Vagina (tissue), 2 donors: ENCODE measurements at places on chromosomes 11 and 22.

GRCh38 chr11:128201801-128202200, 385.6 kb downstream of the ETS1 start:
- DNase-seq: no peak

DNA sequence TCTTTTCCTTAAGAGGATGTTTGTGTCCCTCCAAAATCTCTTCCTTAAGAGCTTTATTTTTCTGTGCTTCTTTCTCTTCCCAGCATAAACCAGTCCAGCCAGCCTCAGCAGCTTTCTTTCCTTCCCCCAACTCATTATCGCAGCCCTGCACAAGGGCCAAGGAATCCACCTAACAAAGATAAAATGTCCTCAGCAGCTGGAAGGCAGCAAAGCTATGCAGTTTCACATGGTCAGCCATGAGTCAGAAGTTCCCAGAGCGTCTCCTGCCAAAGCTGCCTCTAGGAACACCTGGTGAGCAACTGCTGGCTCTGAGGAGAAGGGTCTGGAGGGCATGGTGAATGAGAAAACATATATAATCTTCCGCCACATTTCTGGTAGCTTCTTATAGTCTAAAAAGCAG, 45.3 kb upstream of the HMGXB4 start:
- no peak for DNase-seq

GRCh38 chr11:66061268-66061667, 8.8 kb upstream of the PACS1 start:
- DNase-seq: no peak

- no peak for DNase-seq
Measured at GRCh38 chr11:68206211-68206610, 6.9 kb downstream of the KMT5B start.

DNA sequence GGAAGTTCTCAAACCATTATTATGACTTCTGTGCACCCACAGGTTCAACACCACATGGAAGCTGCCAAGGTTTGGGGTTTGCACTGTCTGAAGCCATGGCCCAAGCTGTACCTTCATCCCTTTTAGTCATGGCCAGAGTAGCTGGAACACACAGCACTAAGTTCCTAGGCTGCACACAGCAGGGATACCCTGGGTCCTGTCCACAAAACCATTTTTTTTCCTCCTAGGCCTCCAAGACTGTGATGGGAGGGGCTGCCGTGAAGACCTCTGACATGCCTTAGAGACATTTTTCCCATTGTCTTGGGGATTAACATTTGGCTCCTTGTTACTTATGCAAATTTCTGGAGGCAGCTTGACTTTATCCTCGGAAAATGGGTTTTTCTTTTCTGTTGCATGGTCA, 42.7 kb downstream of the DDIAS start:
- DNase-seq: no peak

DNA sequence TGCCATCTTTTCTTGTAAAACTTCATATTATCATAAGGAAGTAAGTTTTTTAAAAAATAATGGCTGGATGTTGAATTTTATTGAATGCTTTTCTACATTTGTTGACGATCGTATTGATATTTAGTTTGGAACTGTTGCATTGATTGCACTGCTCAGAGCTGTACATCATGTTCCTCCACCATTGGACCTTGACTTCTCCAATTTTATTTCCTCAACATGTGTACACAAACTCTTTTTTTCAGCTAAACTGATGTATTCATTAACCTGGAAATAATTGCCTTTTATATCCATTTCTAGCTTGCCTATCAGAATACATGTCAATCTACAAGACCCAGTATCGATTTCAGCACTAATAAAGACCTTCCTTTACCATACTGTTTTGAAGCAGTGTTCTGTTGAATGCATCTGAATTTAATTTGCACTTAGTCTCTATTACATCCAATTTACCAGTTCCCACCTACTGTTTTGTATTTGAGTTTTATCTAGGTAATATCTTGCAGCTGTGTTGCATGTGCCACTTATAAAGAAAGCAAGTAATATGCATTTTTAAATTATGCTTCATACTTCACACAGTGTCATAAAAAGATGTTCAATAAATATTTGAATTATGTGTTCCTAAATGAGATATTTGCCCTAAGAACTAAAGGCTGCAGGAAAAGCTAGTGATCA, 5.5 kb downstream of the CEP57 start:
- DNase-seq: no peak

- no peak for DNase-seq
Measured at GRCh38 chr22:34414467-34415440, 494.5 kb upstream of the LARGE1 start.

- DNase-seq: no peak
Measured at GRCh38 chr11:108160970-108161566, 39.7 kb downstream of the ACAT1 start.

DNA sequence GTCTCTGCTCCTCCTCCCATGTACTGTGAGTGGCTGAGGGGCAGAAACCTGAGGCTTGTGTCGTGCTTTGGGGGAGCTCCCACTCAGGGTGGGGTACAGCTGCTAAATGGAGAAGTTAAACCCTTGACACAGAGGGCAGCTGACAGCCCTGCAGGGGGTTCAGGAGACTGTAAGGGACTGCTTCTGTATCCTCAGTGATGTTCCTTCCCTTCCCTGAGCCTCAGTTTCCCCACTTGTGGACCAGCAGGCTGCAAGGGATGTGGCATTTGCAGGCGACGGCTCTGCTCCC, 15.6 kb downstream of the SYNGR1 start:
- no peak for DNase-seq

- no peak for DNase-seq
Measured at GRCh38 chr11:118625036-118625690, 17.7 kb downstream of the PHLDB1 start.

DNA sequence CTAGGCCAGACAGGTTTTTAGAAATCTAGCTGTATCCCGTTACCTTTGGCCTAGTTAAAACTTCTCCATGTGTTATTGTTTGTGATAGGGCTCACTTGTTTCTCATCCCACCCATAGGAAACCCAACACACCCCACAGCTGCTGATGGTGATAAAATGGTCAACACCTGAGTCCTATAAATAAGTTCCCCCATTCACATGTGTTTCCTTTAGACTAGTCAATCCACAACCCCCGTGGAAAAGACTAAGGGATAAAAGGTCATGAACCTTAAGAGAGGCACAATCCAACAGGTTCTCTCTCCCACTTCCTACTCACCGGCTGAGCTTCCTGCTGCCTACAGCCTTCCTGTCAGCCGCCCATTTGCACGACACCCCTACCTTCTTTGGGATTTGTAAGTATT, 768.4 kb downstream of the JRKL start:
- no peak for DNase-seq

GRCh38 chr11:126924376-126925040, 76.1 kb downstream of the KIRREL3 start:
- DNase-seq: no peak

GRCh38 chr11:16297332-16297731, 59.0 kb downstream of the SOX6 start:
- DNase-seq: no peak

- no peak for DNase-seq
Measured at GRCh38 chr11:10499874-10500601, 40.9 kb downstream of the RNF141 start.

DNA sequence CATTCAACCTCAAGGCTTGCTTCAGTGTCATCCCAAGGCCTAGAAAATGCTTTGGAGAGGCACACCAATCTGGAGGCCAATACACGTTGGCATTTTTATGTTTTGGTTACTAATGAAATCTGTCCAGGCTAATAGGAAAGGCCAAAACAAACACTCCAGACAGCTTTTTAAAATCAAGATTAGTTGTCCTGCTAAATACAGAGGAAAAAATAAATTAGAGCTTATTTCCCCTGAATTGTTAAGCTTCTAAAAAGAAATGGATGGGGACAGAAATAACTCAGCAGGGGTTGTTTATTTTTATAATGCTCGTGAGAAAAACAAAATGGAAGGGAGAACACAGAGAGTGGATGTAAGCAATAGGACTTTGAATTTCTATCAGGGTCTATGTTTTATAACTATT, 438.5 kb upstream of the LRRC4C start:
- no peak for DNase-seq

- DNase-seq: no peak
Measured at GRCh38 chr11:128047026-128047425, 540.3 kb downstream of the ETS1 start.

DNA sequence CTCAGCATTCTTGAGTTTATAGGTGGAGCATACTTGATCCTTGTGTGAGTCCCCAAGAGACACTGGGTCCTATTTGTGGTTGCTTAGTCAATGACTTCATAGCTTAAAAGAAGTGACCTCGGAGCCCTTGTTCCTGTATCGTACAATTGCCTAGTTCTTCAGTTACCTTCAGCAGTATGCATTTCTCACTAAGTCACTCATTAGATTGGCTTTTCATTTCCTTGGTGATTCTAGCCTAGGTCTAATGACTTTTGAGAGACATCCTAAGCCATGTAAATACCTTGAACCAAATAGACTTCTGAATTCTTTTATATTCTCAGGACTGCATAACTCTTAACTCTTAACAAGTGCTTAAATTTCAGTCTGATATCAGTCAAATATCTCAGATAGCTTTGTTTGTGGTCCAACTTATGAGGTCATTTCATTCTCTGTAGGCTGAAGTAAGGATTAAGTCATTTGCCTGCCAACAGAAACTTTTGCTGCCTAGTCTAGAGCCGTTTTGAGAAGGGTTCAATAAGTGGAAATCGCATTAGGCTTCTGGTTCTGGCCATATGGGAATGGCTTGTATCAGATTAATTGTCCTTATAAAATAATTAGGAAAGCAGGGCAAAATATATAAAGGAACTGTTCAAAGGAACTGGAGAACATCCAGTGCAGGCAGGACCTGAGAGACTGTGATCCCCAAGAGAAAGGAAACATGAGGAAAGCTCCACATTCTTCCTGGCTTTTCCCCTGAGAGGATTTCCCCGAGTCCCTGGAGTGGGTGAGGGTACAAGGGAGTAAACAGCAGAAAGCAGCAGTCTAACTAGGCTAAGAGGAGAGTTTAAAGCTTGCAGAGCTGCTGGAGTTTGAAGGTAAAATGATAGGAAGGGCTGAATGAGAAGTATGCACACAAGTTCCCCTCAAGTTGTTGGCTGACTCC, 39.9 kb downstream of the TRAF6 start:
- DNase-seq: no peak

DNA sequence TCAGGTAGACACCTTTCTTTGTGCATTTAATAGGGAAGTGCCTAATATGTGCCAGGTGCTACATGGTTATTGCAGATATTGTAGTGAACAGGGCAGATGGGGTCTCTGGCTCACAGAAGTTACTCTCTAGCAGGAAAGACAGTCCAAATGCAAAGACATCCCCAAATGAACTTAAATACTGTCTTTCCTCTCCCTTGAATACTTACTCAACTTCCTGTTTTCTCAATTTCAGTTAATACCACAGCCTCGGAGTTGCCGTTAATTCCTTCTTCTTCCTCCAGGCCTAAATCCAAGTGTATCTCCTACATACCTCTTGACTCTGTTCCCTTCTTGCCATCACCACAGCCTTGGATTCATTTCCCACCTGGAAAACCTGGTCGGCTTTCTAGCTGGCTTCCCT, 134.3 kb upstream of the SESN3 start:
- DNase-seq: no peak

DNA sequence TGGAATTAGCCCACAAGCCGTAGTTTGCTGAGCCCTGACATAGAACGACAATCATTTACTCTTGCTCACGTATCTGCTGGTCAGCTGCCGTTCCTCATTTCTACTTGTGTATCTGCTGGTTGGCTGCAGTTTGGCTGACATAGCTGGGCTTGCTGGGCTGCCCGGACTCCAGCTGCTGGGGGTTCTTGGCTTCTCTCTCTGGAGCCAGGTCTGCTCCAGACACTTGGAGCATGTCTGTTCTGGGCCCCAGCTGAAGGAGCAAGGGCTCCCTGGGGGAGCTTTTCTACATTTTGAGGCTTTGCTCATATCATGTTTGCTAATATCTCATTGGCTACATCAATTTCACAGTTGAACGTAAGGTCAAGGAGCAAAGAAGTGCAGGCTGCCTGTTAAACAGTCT, 47.3 kb downstream of the PRDM11 start:
- no peak for DNase-seq

DNA sequence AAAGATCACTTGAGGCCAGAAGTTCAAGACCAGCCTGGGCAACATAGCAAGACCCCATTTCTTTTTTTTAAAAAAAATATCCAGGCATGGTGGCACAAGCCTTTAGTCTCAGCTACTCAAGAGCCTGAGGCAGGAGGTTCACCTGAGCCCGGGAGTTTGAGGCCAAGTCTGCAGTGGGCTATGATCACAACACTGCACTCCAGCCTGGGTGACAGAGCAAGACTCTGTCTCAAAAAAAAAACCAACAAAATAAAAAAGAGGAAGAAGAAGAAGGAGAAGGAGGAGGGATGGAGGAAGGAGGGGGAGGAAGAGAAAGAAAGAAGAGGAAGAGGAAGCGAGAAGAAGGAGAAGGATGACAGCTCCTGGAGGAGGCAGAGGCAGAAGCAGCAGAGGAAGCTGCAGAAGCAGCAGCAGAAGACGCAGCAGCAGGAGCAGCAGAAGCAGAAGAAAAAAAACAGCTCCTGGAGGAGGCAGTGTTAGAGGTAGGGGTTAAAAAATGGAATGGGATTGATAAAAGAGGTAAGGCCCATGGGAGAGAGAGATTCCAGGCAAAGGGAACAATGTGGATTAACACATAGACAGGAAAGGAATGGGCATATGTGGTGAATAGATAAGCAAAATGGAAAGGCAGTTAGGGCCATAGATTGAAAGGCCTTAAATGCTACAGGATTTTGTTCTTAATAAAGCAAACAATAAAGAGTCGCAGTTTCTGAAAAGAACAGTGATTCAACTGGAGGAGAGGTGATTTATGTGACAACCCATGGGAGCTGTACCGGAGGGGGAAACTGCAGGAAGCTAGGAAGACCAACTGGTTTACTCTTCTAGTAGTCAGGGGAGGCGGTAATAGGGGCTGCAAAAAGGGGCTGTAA, 10.9 kb downstream of the PRCP start:
- no peak for DNase-seq

DNA sequence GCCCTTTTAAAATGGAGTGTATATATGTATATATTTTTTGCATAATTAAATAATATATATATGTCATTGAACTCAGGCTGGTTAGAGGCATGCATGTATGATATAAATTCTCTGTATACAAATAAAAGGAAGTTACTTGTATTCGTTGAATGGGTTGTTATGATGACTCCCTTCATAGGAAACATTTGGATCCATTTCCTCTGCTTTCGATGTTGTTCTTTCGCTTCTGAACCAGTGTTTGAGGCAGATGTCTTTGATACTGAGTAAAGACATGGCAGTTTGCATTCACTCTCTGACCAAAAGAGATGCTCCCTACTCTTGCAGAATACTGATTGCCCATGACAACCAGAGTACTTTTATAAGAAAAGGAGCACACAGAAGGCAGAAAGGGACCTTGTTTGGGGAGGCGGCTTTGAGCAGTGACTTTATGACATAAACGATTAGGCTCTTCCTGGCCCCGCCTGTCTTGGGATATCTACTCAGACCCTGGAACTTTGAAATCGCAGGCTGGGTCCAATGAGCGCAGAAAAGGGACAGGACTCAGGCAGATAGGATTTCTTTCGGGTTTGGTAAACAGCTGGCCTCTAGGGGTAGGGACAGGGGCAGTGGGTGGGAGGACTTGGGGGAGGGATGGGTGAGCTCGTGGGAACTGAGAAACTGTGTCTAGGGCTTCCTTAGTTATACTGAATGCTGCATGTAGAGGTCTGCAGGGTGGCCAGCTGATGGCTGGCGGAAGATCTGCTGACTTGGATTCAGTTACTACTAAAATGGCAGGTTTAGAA, 23.2 kb downstream of the TIMP3 start:
- no peak for DNase-seq
